ENCODE measurements at places on chromosomes 13 and 19. TPM values are rescaled to one million over a fixed set of nuclear protein-coding genes. Genes with fewer than 3 reads are reported as not detected.

Gene PPM1N
- 2.8 TPM for total RNA-seq

Gene SYNGR4
- 1.0 TPM for total RNA-seq

Gene KLK5
- total RNA-seq: not detected

Gene PGLYRP1
- not detected for total RNA-seq

Gene KLK4
- not detected for total RNA-seq

Data from OCI-LY7 (cell line).